Sigmoid colon (tissue), 7 donors: ENCODE measurements at places on chromosomes 2 and 18. TPM values are rescaled to one million over a fixed set of nuclear protein-coding genes. Genes with fewer than 3 reads are reported as not detected.

DNA sequence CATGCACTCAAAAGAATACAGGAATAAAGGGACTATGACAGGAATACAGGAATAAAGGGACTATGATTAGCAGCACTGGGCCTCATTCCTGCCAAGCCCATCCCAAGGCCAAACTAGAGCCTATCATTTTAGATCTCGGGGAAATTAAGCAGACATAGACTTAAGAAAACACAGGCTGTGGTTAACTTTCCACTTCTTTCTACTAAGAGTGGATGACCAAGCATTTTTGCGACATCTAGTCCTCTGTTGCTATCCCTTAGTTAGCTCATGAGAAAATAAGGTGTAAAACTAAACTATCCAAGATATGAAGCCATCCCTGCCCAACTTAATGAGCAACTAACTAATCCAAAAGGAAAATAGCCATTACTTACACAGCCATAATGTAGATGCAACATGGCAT, 5.9 kb downstream of the LYPD1 start:
- DNase-seq, result no peak

DNA sequence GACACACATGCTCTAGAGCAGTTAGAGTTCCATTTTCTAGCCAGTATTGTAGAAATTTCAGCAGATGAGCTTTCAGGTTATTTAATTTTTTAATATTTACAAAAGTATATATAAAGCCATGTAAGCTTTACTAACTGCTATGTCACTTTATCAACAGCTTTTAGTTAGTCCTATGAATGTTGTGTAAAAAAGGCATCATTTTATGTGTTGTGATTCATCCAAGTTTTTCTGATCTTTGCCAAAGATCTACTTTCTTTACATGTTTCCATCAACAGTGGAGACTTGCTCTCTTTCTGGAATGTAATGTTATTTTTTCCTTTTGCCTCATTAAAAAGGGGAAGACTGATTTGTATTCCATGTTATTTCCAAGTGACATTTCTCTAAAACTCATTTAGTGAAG, 125.2 kb upstream of the TFPI start:
- DNase-seq, result no peak

Gene PID1
- total RNA-seq, result 67.3 TPM

- no peak for DNase-seq
Observed at GRCh38 chr2:126886916-126887280, 11.8 kb upstream of the TEX51 start.

GRCh38 chr2:44922776-44923175, 18.7 kb upstream of the SIX3 start:
- DNase-seq, result no peak

DNA sequence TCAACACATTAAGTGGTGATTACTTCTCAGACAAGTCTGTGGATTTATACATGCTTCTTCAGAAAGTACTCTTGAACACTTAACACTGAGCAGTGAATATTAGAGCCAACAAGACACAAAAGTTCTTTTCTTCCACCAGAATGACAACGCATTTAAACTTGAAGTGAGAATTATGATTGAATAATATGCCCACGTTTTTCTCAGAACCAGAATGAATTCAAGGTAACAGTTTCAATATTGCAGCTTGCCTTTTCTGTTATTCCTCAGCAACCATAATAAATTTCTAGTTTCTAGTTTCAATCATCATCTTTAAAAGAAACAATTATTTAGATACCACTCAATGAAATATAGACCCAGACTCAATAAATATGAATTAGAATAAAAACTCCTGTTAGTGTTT, 547.0 kb downstream of the NUP35 start:
- no peak for DNase-seq

DNA sequence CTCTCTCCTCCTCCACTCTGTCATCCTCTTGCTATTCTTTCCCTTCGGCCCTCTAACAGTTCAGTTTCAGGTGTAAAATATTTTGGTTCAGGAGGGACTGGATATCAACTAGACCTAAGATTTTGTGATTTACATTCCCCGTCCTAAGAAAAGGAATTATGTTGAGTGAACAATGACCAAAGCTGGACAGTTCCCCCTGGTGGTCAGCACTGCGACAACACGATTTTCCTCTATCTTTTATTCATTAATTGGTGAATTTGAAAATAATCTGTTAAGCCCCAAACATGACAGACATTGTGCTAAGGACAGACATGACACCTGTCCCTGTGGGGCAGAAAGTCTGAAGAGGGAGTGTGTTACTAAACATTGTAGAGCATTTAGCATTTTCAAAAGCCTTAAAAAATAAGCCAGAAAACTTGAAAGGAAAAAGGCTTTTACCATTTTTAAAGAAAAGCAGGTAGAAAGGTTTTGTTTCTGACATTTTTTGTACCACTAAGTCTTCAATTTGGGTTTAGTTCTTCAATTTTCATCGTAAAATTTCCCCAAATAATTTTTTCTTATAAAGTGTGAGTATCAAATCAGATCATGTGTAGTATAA, 28.4 kb upstream of the GTF2A1L start:
- DNase-seq, result no peak

Gene IL1RL1
- total RNA-seq, result 9.4 TPM

DNA sequence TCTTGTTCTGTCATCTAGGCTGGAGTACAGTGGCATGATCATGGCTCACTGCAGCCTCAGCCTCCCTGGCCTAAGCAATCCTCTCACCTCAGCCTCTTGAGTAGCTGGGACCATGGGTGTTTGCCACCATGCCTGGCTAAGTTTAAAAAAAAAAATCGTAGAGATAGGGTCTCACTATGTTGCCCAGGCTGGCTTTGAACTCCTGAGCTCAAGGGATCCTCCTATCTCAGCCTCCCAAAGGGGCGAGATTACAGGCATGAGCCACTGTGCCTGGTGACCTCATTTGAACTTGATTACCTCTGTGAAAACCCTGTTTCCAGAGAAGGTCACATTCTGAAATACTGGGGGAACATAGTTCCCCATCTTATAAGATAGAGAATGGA, 190.3 kb downstream of the NEDD4L start:
- no peak for DNase-seq

DNA sequence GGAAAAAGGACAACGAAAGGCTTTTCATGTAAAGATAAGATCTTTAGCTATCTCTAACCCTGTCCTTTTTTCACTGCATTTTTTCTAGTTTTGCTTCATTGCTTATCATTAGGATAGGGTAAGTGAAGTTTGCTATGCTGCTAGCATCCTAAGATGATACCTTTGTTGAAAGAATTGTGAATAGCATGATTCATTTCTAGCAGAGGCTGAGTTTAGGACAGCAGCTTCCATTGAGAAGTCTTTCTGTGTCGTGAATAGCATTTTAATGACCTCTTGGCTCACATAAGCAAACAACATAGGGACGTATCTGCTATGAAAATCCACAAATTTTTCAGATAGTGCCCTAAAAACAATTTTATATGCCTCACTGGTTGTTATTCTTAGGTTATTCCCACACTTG, 36.4 kb upstream of the GAREM2 start:
- DNase-seq, result no peak

DNA sequence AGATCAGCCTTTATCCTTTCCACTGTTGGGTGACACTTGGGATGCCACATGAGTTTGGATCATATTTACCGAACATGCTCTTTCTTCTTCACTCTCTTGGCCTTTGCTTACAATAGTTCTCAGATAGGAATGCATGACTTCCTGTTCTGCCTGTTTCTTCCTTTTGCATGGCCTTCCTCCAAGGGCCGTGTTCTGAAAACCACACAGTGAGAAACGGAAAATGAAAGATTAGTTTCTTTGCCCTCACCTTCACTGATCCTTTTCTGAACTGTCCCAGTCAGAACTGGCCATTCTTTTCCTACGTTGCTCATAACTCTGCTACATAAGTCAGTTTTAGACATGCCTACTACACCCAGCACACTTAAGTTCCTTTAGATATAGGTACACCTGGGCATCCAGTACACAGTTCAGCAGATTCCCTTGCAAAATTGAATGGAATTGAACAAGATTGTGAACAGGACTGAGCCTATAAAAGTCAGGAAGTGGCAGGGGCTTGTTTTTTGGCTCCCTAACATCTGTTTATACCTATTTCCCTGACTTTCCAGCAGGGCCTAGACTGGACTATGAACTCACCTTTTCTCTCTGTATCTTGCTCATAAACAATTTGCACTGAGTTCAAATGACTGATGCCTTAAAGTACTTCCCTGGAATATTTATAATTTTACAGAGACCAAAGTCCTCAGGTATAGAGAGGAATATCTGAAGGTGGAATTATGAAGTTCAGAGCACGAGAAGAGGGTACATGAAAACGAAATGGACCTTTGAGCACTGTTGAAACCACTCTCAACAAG, 186.4 kb upstream of the ST6GAL2 start:
- no peak for DNase-seq

DNA sequence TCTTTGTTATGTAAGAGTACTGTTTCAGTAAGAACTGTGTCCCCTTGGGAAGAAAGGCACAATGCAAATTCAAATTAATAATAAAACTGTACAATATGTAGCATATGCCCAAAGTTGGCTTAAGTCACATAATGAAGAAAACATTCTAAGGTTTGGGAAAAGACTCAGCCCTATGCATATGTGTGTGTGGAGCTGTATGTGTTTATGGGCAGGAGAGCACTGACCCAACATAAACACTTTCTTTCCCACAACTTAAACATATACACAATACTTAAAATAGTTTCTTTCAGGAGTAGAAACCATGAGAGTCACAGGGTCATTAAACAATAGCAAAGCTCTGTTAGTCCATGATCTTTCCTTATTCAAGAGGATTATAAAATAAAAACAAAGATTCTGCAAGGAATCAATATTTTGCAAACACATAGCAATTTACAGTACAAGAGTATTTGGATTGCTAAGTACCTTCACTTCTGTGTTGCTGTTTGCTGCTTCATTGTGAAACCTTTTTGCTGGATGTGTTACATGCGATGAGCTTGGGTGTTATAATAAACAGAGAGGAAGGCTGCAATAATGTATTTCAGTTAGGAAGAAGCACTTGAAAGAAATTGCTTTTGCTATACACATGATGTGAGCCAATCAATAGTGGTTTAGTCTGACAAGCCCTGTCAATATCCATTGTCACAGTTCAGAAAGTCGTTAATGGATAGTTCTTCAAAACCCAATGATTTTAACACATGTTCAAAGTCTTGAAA, 347.3 kb downstream of the ARHGAP15 start:
- no peak for DNase-seq

DNA sequence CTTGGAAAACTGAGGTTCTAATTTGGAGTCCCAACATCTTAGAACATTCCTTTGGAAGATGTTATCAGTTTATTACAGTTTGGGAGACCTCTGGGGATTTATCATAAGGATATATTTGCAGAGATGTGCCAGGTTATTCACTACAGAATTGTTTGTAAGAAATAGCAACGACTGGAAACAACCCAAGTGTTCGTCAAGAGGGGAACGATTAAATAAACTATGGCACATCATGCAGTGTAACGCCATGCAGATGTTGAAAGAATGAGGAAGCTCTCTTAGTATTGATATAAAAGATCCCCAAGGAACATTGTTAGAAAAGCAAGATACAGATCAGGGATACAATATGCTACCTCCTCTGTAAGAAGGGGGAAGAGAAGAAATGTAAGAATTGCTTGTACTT, 210.6 kb downstream of the TMEM247 start:
- DNase-seq, result no peak

GRCh38 chr2:37318401-37318800, 6.2 kb downstream of the PRKD3 start:
- no peak for DNase-seq

Gene CNDP2
- 49.5 TPM for total RNA-seq

DNA sequence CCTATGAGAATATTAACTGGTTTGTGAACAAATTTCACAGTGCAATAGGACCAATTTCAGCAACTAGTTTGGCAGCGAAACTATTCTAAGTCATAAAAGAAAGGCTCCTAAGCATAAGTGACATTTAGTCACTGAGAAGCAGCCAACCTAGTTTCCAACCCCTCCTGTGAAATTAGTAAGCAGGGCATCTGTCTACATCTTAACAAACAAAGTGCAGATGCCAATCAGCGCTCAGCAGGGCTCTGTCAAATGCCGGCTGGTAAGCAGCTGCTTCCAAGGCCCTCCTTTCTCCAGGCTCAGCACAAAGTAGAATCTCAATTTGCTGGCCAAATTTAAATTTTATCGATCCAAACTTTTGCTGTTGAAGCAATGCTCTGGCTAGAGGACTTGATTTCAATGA, 124.7 kb downstream of the ICOS start:
- no peak for DNase-seq
